ENCODE measurements at places on chromosomes 6 and 20.

DNA sequence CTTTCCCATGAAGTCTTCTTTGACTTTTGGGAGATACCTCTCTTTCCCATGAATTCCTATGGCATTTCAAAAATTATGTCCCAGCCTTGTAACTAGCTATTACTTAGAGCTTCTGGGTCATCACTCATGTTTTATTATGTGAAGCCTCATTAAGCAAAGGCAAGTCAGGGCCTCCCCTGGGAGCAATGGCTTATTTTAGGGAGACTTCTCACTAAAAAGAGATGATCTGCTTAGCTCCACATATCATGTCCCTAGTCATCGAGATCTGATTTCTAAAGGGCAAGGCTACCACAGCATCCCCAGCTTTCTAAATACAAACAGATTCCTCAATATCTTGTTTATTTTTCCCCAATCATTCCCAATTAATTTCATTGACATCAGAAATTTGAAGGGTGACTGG is 154.0 kb upstream of the MANEA start:
- DNase-seq = no peak

DNA sequence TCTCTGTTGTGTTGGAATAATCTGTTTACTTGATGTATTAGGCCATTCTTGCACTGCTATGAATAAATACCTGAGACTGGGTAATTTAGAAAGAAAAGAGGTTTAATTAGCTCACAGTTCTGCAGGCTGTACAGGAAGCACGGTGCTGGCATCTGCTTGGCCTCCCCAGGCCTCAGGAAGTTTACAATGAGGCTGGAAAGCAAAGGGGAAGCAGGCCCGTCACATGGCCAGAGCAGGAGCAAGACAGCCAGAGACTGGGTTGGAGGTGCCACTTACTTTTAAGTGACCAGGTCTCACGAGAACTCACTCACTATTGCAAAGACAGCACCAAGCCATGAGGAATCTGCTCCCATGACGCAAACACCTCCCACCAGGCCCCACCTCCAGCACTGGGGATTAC is 50.6 kb upstream of the FUCA2 start:
- DNase-seq = no peak

- DNase-seq = no peak
Measured at GRCh38 chr6:110277100-110277665, 81.0 kb downstream of the METTL24 start.

- no peak for DNase-seq
Measured at GRCh38 chr6:130900913-130901312, 73.7 kb downstream of the SMLR1 start.

DNA sequence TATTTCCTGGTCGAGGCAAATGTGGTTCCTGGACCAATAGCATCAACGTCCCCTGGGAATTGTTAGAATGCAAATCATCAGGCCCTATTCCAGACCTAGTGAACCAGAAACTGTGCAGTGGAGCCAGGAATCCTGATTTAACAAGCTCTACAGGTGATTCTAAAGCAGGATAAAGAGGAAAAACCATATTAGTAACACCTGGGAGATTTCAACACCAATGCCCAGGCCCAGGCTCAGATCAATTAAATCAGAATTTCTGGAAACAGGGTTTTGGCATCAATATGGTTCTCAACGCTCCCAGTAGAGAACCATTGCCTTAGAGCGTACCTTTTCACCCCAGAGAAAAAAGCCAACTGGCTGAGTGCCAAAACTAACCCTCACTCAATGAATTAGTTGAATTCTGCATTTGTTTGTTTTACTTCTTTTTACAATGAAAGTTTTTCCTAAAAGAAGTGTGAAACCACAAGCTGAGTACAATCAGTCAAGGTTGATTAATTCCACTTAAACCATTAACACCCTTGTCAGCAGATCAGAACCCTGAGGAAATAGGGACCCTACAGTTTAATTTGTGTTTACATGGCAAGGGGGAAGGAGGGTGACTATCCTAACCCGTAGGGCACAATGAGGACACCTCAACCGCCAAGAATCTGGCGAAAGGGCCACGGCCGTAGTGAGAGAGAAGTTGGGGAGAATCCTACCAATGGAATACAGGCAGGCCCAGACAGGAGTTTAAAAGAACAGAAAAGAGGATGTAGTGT is 34.9 kb upstream of the LOC128125822 start:
- no peak for DNase-seq

- no peak for DNase-seq
Measured at GRCh38 chr20:46928580-46929132, 34.0 kb downstream of the EYA2 start.
